Activated naive CD4-positive, alpha-beta T cell (primary cell): ENCODE measurements at places on chromosomes 2 and 18.

DNA sequence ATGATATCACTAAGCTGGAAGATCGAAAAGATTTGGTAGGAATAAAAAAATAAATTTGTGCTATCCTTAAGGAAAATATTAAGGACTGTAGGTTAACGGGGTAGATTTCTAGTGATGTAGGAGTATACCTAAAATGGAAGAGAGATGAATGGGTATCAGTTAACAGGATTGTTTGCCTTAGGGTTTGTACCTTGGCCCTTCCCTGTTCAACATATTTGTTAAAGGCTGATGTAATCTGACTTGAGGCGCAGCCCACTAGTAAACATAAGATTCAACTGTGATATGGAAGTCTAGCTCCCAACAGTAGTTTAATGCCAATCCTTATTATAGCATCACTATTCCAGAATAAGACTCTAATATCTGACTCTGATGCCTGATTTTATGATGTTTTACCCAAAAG is 685.2 kb downstream of the DCC start:
- DNase-seq = no peak

DNA sequence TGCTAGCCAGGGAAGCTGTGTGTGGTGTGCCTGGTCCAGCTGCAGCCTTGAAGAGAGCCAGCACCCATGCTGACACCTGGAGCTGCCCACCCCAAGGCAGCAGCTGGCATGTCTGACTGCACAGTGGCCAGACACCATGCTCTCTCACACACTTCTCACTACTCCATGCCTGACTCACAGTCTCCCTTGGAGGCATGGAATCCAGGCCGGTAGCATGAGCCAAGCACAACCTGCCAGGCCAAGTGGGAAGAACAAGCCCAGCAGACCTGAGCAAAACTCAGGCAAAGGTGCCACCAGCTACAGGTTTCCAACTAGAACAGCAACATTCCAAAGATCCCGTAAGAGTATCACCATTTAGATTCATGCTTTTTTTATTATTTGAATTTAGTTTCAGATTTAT is 625.3 kb upstream of the LRRTM4 start:
- no peak for DNase-seq

DNA sequence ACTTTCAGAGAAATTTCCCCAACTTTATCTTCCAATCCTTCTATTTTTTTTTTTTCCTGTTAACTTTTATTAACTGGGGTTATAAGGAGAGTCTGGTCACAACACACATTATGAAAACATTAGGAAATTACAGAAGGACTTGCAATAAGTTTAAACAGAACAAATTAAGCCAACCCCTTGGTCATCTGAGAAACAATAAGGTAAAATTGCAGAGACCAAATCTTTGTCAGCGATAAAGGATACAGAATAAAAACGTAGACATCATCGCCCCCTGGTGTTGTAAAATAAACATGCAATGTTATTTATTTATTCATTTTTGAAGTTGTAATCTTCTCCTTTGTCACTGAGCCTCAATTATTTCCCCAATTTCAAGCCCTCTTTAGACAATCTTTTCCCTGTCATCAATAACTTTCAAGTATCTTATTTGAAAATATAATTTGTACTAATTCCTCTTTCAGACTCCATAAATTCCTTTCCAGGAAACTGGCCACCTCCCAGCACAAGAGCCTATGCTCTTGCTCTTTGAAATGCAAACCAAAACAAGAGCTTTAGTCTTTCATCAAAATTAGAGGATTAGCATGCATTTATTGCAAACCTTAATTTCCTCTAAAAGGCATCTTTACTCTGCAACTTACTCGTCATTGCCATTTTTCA is 19.5 kb downstream of the G6PC2 start:
- no peak for DNase-seq

DNA sequence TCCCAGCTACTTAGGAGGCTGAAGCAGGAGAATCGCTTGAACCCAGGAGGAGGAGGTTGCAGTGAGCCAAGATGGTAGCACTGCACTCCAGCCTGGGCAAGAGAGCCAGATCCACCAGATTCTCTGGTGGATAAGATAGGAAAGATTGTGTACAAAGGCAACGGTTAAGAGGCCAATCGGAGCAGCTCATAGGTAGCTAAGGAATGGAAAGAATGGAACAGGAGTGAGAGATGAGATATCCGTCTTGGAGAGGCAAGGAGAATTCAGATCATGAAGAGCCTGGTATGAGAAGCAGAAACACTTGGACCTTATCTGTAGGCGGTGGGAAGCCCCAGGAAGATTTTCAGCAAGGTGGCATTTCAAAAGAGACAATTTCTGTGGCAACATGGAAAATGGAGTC is 27.1 kb downstream of the TTR start:
- DNase-seq = no peak

DNA sequence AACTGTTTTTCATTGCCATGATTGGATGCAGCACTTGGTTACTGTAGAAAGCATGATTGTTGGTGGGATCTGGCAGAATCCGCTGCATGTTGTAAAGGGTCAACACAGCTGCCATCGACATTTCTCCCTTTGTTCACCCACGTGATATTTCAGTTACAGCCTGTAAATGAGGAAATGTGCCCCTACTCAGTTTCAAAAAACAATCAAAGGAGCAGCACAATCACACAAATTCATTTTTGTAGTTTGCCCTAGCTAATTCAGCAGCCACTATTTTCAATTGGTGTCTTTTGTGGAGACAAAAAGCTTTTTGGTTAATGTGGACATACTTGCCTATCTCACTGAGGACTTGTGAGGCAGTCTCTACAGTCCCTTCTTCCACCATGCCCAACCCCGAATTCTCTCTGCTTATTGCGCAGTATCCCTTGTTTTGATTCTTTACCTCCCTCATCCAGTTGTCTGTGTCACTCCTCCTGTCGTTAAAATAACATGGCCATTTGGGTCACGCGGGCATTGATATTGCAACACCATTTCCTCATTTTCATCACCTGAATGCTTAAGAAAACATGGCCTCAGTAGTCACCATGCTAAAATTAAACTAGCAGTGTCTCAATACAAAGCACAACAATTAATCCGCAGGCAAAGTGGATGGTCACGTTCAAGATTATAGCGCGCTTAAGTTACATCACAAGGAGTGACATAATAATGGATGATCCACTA is 6.4 kb upstream of the PROC start:
- no peak for DNase-seq

DNA sequence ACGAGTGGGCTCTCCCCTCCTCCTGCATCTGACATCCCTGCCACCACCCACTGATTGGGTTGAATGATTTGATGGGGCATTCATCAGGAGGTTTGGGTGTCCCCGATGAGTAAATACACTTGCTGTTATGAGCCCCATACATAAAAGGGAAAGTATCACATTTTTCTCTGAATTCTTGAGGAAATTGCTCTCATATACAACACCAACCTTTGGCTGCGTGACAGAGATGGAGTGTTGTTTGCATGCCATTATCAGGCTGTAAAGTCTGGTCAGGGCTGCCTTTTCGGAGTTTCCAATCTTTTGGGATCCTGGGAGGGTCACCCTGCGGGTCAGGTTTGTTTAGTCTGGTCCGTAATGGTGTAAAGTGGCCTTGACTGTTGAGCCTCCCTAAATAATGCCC is 227.9 kb upstream of the SPRED2 start:
- no peak for DNase-seq

GRCh38 chr2:24409700-24410556 is 49.6 kb upstream of the ITSN2 start:
- no peak for DNase-seq

DNA sequence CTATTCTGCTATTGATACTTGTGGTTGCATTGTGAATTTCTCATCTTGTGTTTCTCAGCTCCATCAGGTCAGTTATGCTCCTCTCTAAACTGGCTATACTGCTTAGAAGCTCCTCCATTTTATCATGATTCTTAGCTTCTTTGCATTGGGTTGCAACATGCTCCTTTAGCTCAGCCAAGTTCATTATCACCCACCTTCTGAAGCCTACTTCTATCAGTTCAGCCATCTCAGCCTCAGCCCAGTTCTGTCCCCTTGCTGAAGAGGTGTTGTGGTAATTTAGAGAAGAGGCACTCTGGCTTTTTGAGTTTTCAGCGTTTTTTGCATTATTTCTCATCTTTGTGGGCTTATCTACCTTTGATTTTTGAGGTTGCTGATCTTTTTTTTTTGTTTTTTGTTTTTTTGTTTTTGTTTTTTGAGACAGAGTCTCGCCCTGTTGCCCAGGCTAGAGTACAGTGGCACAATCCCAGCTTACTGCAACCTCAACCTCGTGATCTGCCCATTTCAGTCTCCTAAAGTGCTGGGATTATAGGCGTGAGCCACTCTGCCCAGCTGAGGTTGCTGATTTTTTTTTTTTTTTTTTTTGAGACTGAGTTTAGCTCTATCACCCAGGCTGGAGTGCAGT is 36.0 kb downstream of the ANKRD12 start:
- DNase-seq = no peak

GRCh38 chr2:38619458-38620164 is 16.9 kb upstream of the HNRNPLL start:
- DNase-seq = no peak

- DNase-seq = no peak
Measured at GRCh38 chr18:4544142-4544541, 89.0 kb upstream of the DLGAP1 start.

GRCh38 chr2:69642709-69643601 is 584 bp downstream of the AAK1 start:
- DNase-seq = peak; percentile 44

- no peak for DNase-seq
Measured at GRCh38 chr18:35467624-35468016, 30.1 kb downstream of the INO80C start.

GRCh38 chr2:162220368-162220767 is 22.9 kb downstream of the FAP start:
- DNase-seq = no peak

DNA sequence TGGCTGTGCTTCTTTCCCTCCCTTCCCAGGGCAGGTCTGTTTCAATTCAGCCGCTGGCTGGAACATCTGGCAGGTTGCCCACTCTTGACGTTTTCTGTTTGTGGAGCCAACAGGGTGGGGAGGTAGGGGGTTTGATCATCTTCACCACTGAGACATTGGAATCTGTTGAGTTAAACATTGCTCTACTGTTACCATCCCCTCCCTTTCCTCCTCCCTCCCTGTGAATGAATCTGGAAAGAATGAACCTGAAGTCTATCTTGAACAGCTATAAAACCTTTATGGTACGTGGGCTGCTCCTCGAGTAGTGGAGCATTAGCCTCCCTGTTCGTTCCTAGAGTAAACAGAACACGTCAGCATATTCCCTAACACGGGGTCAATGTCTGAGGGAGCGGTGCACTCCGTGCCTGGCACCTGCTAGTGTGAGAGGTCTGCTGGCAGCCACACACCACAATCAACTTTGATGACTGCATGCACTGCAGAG is 249.9 kb upstream of the RBBP8 start:
- DNase-seq = no peak

- no peak for DNase-seq
Measured at GRCh38 chr2:38215993-38216392, 140.0 kb upstream of the CYP1B1 start.

DNA sequence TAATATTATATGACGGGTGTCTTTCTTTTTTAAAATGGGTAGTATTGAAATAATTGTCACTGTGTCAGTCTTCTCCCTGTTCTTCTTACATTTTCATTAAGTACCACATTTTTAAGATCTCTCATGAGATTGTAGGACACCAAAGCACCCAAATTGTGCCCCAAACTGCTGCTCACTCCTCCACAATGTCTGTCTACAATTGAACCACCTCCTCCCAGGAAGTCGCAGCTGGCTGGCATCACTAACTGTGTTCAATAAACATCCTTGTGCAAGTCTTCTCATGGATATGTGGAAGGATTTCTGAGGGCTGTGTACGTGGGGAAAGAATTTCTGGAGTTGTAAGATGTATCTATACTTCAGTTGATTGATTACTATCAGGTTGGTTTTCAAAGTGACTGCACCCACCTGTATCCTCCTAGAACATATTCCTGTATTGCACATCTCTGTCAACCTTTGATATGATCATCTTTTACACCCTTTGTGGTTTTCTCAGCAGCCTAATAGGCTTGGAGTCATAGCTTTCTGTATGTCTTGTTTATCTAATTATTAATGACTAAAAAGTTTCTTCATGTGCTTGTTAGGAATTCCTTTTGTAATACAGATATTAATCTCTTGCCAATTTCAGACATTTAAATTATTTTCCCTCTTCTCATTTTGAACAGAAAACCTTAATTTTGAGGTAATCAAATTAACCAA is 774.9 kb downstream of the RNF144A start:
- DNase-seq = no peak

DNA sequence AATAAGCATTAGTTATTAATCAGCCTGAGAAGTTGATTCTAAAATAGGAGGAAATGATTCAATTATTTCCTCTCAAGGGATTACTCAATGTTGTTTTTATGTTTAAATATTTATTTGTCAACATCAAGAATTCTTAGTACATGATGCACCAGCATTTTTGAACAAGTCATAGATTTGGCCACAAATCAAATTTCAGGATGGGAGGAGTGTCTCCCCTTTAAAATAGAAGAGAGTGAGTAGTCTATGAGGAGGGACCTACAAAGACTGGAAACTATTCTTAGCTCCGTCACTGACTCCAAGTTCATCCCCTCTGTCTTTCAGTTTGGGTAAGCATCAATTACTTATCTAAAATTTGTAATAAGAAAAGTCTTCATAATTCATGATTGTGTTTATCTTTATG is 18.6 kb upstream of the IL18R1 start:
- no peak for DNase-seq

- no peak for DNase-seq
Measured at GRCh38 chr18:12904012-12904516, 20.0 kb upstream of the PTPN2 start.

DNA sequence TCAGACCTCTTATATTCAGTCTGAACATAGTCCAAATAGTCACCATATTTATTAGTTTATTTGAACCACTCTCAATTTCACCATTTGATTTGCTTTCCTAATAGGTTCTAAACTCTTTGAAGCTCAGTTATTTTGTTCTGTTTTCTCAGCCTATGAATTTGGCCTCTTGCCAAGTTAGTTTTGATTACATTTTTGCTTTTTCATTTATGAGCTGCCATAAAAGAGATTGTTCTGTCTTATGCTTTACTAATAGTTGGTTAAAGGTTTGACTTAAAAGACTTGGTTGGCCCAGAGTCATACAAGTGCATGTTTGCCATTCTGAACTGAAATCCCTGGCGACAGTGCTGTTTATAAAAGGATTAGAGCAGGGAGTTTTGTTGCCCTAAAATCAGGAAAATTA is 85.9 kb upstream of the RANBP2 start:
- no peak for DNase-seq

- no peak for DNase-seq
Measured at GRCh38 chr2:176114120-176114929, 2.3 kb upstream of the HOXD10 start.
